Activated B cell treated with CpG ODN at 0.5 μM for 24 hours (primary cell): ENCODE measurements at places on chromosomes 13 and 19. TPM values are rescaled to one million over a fixed set of nuclear protein-coding genes. Genes with fewer than 3 reads are reported as not detected.

Gene SIGLEC12
- not detected in 2 replicates for total RNA-seq

DNA sequence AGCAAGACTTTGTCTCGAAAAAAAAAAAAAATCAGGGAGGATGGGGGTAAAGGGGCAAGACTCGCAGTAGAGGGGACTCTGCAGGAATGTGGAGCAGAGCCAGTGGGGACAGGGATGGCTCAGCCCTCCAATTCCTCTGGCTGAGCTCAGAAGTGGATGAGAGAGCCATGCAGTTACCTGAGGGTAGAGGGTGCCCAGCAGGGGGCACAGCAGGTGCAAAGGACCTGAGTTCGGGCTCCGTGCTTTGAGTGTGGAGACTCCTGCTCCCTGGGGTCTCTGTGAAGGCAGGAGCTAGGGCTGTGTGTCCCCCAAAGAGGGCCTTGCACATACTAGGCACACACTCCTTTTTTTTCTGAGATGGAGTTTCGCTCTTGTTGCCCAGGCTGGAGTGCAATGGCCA, 7.7 kb downstream of the DOCK6 start:
- no peak for DNase-seq

DNA sequence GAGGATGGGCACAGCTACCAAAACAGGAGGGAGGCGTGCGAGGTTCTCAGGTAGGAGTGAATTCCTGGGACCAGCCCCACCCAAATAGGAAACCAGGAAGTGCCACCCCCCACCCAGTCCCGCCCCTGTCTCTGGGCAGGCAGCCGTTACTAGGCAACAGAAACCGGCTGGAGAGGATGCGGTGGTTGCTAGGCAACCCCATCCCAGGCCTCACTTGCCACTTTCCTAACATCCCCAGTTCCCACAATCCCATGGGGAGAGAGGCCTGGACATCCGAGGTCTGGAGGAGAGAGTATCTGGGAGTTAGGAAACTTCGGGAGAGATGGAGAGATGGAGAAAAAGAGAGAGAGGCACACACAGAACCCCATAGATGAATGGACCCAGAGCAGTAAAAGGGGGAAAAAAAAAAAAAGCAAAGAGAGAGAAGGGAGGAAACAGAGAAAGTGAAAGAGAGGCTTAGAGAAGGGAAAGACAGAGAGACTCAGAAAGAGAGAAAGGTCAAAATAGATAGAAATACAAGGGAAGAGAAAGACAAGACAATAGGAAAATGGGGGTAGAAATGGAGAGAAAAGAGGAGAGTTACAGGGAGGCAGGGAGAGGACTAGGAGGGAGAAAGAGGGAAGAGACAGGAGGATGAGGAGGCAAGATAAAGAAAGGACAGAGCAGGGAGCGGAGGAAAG, 3.8 kb downstream of the GRIK5 start:
- DNase-seq = no peak

Gene ATP8A2
- not detected in 2 replicates for total RNA-seq

DNA sequence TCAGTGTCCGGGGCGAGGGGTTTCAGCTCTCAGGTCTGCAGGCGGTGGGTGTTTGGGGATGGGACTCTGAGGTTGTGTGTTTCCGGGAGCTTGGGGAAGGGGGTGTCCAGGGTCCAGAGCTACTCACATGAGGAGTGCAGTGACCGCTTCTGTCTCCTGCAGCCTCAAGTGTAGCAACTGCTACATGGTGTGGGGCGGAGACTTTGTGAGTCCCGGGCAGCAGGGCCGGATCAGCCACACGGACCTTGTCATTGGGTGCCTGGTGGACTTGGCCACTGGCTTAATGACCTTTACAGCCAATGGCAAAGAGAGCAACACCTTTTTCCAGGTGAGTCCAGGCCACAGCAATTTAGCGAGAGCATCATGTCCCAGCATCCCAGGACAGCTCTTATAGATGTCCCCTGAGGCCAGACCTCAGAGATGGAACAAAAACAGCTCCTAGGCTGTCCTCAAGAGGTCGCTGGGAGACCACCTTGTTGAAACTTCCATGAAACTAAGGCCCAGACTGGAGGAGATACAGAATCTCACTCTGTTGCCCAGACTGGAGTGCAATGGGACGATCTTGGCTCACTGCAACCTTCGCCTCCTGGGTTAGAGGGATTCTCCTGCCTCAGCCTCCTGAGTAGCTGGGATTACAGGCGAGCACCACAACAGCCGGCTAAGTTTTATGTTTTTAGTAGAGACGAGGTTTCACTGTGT, 44.9 kb downstream of the RYR1 start:
- DNase-seq = no peak

GRCh38 chr19:42497492-42498168, 30.7 kb downstream of the CEACAM1 start:
- no peak for DNase-seq

DNA sequence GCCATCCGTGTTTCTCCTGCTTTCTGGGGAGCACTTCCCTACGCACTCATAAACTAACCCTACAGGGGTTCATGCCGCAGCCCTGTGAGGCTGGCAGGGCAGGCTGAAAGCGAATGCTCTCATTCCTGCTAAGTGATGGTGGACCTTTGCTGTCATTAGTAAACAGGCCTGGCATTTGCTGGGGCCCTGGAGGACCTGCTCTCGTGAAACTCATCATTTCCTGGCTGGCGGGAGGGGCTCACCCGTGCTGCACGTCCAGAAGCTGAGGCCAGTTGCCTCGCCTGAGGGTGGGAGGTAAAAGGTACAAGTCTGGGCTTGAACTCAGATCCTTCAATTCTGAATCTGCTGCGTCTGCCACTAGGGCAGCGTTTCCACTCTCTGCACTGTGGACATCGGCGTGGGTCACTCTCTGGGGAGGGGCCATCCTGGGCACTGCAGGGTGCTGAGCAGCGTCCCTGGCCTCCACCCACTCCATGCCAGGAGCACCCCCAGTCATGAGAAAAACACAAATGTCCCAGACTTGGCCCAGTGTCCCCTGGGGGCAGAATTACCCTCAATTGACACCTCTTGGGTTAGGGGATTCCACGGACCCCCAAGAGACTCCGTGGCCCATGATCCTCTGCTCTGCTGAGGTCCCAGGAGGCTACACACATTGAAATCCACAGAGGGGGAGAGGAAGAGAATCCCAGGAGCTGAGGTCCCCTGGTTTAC, 7.0 kb downstream of the MOB3A start:
- DNase-seq = peak; percentile 75

DNA sequence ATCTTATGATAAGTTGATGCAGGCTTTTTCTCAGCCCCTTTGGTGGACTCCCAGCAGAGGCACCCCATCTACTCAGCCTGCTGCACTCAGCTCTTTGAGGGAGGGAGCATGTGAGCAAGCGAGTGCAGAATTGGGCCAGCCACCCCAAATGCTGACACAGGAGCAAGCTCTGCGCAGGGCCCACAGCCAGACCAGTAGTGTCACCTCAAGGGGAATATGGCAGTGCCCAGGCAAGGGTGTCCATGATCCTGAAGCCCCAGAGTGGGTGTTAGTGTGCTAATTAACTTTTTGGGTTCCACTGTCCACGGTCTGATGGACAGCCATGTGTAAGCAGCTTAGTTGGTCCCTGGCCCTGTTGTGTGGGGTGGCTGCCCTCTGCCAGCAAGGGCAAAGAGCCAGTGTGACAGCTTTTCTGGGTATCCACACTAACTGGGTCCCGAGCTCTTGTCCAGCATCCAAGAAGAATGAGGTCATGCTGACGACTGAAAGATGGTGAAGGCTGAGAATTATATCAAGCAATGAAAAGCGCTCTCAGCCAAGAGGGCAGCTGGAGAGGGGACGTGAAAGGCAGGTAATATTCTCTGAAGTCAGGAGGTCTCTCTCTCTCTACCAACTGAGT, 898.3 kb upstream of the PCDH9 start:
- no peak for DNase-seq

- no peak for DNase-seq
Measured at GRCh38 chr13:39822437-39822836, 167.0 kb downstream of the COG6 start.

Gene NKG7
- 1.6 and 2.1 TPM in 2 replicates for total RNA-seq

Gene MIA
- 1.1 and 1.4 TPM in 2 replicates for total RNA-seq

Gene SHISA7
- total RNA-seq = not detected in 2 replicates

- DNase-seq = no peak
Measured at GRCh38 chr13:33026489-33027152, 10.4 kb downstream of the KL start.
